ENCODE measurements at places on chromosomes 4 and X.

GRCh38 chrX:38102875-38103274, 96.5 kb downstream of the SYTL5 start:
- DNase-seq: no peak

DNA sequence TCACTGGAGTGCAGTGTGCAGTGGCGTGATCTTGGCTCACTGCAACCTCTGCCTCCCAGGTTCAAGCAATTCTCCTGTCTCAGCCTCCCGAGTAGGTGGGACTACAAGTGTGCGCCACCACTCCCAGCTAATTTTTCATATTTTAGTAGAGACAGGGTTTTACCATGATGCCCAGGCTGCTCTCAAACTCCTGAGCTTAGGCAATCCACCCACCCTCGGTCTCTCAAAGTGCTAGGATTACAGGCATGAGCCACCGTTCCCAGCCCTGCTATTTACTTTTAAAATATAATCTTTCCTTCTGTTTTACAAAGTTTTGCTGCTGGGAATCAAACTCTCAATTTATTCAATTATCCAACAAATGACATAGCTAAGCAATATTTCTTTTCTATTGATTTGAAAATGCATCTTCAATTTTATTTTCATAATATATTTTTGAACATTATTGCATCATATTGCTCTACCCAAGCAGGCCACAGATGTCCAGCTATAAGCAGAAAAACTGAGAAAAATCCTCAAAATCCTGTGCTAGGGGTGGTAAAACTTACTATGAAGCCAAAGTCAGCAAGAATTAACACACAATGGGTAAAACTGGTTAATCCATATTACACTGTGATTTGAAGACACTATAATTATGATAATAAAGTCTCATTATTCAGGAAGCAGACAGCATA, 5.2 kb downstream of the TIFA start:
- peak; percentile 29 for DNase-seq

DNA sequence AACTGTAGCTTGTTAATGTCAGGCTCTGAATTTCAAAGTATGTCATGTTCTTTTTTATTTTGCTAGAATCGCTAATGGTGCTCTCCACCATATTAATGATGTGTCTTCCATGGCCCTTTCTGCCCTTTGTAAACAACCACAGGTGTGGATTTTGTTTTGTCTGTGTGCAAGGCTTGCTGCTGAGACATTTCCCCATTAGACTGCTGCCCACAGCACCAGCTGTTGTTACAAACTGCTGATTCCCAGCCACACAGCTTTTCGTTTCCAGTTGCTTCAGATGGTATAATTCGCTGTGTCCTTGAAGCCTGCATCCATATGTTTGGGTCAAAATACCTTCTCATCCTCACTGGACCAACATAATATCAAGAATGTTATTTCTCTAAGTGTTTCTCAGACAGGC, 32.8 kb downstream of the KCNIP4 start:
- DNase-seq: no peak

DNA sequence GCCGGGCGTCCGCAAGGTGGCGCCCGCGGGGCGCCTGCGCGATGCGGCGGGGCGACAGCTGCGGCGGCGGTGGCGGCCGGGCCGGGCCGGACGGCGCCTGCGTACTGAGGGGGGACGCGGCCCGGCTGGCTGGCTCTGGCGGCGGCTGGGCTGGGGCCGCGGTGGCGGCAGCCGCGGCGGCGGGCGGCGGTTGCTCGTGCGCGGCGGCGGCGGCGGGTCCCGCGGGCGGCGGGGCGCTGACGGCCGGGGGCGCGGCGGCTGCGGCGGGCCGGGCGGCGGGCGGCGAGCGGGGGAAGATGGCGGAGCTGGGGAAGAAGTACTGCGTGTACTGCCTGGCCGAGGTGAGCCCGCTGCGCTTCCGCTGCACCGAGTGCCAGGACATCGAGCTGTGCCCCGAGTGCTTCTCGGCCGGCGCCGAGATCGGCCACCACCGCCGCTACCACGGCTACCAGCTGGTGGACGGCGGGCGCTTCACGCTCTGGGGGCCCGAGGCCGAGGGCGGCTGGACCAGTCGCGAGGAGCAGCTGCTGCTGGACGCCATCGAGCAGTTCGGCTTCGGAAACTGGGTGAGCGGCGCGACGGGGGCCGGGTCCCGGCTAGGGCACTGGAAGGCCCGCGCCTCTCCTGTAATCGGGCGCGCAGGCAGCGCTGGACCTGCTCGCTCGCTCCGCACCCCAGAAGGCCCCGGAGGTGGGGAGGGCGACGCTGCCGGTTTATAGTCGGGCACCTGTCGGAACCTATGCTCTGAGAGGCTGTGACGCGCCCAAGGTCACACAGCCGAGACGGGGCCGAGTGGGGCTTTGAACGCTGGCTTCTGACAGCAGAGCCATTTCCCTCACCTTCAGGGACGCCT, at the start of gene TADA2B:
Gene TADA2B (plus strand): TSS at position 89 of the 853 bp plus-strand sequence. CDS start 208 bp downstream, at position 297.
- DNase-seq: peak; percentile 29

DNA sequence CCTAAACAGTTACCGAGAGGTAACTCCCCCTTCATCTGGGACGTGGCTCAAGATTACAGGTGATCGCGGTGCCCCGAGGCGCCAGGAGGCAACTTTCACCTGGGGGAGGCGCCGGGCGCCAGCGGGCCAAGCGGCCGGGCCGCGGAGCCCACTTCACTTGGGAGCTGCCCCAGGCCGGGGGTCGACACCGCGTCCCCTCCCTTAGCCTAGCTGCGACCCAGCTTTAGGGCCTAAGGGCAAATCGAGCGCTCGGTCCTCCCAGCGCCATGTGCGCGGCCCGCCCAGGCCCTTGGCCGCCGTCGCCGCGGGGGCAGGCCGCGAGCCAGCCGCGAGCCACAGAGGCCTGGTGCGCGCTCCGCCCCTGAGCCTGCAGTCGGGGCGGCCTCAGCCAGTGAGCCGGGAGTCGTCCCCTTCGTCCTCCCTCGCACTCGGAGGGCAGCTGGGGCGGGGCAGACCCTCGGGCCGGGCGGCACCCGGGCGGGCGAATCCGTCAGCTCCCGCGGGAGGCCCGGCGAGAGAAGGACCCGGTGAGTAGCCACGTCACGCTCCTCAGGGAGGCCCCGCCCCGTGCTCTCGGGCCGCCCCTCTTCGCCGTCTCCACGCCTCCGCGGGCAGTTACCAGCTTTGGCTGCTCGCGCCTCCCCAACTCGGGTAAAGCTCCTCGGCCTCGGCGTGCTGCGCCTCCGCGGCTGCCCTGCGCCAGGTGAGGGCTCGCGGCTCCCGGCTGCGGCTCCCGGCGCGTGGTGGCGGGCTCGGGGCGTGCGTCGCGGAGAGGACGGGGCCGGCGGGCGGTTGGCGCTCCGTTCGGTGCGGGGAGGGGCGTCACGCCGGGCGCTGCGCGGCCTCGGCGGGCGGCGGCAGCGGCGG, at the start of gene LARP1B:
Gene LARP1B (plus strand): TSS at position 614 of the 867 bp plus-strand sequence. CDS start 13,640 bp downstream, outside the sequence.
- DNase-seq: peak; percentile 97

DNA sequence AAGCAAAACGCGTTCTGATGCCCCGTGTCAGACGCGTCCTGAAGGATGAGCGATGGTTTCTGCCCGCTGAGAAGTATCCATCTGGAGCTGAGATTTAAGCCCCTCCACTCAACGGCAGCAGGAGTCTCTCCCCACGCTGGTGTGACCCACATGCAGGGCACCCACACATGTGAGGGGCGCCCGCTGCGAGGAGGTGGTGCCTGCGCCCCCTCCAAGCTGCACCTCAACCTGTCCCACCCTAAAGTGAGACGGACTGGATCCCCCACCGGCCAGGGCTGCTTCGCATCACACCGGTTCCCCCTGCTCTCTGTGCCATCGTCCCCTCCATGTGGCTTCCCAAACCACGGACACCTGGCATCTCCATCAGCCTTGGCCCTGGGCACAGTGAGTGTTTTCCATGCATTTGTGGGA, 4.5 kb upstream of the PDE6B start:
- no peak for DNase-seq

- DNase-seq: no peak
Observed at GRCh38 chr4:138428611-138429010, 186.5 kb upstream of the SLC7A11 start.

DNA sequence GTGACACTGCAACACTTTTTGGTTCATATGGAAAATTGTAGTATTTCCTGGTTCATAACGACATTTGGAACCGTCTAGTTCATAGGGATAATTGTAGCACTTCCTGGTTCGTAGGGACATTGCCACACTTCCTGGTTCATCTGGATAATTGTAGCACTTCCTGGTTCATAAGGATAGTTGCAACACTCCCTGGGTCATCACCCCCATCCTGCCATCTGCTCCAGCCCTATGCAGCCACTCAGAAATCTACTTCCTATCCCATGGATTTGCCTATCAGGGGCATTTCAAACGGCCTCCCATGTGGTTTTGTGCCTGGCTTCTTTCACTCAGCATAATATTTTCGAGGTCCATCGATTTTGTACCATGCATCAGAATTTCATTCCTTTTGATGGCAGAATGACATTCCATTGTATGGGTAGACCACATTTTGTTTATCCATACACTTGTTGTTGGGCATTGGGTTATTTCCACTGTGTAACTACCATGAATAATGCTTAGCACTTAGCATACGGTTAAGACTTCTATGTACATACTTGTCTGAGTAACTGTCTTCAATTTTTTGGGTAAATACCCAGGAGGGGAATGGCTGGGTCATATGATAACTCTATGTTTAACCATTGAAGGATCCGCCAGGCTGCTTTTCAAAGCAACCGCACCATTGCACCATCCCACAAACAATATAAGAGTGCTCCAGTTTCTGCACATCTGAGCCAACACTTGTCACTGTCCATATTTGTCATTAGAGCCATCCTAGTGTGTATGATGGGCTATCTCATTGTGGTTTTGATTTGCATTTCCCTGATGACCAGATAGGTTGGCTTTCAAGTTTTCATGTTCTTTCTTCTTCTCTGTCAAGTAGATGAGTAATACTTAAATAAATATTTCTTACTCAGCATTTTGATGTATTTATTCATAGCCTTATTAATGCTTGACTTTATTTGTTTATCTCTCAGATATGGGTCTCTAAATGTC, 58.3 kb upstream of the CD99 start:
- DNase-seq: no peak

DNA sequence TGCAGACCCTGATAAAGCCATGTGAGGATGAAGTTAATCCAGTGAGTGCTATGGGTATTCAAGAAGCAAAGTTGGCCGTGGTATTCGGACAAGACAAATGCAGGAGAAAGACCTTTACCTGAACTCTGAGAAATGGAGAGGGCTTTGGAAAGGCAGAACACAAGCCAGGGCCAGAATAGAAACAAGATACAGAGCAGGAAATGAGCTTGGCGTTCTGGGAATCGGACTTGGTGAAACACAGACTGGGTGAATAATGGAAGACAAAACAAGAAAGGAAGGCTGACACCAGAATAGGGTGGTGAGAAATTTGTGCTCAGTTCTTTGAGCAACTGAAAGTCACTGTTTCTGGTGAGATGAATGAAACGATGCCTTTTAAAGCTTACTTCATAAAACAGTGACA, 83.3 kb downstream of the VEGFC start:
- DNase-seq: no peak

DNA sequence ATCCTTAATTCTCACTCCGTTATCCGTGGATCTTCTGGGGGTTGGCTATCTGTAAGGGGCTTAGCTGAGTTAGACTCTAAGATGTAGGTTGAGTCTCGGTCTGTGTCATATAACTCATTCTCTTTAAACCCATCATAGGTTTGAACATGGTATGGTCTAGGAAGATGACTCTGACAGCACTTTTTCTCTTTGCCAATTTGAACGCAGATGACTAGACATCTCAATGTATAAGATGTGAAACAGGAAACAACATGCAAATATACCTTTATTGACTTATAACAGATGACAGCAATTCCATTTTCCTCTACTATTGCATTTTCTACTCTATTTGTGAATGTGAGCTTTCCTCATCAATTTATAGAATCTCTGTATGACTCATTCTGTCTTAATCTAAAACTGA, 634.8 kb upstream of the MAGEB2 start:
- DNase-seq: no peak

GRCh38 chr4:176090115-176090514, 24.5 kb downstream of the WDR17 start:
- peak; percentile 32 for DNase-seq

GRCh38 chr4:71832049-71832448, 48.2 kb upstream of the GC start:
- no peak for DNase-seq

DNA sequence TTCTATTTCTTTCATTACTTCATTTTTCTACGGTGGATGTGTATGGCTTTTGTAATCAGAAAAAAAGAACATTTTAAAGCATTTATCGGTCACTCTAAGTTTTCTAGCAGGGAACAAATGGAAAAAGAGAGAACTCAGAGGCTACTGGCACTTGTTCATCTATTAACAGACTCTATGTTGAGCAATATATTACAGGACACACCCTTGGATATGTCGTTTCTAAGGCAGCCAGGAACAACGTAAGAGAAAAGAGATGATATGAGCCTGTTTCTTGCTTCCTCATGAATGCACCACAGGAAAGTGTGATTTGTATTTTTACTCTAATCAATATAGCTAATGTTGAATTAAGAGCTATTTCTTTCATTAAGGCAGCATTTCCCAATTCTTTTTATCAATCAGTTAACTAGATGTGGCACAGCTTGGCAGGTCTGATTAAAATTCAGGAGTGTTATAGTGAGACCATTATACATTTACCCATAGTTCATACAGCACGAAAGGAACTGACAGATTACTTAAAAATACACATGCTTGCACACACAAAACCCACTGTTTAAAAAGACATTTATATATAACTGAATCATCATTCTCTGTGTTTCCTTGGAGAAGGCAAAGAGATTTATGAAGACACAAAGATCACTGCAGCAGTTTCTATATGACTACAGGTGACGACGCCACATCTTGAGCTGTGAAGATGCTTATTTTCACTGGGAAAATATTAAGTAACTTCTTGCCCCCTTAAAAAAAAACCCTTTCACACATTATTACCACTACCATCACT, 13.0 kb downstream of the RAB9B start:
- DNase-seq: peak; percentile 2

- no peak for DNase-seq
Observed at GRCh38 chrX:137234651-137235402, 201.0 kb upstream of the GPR101 start.

DNA sequence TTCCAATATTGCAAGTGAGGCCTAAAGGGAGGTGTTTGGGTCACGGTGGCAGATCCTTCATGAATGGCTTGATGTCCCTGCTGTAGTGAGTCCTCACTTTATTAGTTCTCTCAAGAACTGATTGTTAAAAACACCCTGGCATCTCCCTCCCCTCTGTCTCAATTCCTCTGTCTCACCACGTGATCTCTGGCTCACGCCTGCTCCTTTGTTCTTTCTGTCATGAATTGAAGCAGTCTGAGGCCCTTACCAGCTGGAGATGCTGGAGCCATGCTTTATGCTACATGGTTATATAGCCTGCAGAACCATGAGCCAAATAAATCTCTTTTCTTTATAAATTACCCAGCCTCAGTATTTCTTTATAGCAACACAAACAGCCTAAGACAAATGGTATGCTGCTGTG, 980.7 kb upstream of the GRIA3 start:
- DNase-seq: no peak

- DNase-seq: no peak
Observed at GRCh38 chr4:121098266-121098665, 25.9 kb upstream of the NDNF start.

GRCh38 chr4:44446801-44447562, 1.6 kb downstream of the KCTD8 start:
- no peak for DNase-seq

GRCh38 chr4:124685851-124686250, 26.7 kb downstream of the ANKRD50 start:
- DNase-seq: no peak
